HFFc6 (cell line): ENCODE measurements at places on chromosomes 12 and 14. TPM values are rescaled to one million over a fixed set of nuclear protein-coding genes. Genes with fewer than 3 reads are reported as not detected.

- no peak for DNase-seq
Observed at GRCh38 chr12:132477703-132478432, 12.1 kb upstream of the FBRSL1 start.

ARMH4 gene
- 3.1 and 6.2 TPM in 2 replicates for total RNA-seq

DNA sequence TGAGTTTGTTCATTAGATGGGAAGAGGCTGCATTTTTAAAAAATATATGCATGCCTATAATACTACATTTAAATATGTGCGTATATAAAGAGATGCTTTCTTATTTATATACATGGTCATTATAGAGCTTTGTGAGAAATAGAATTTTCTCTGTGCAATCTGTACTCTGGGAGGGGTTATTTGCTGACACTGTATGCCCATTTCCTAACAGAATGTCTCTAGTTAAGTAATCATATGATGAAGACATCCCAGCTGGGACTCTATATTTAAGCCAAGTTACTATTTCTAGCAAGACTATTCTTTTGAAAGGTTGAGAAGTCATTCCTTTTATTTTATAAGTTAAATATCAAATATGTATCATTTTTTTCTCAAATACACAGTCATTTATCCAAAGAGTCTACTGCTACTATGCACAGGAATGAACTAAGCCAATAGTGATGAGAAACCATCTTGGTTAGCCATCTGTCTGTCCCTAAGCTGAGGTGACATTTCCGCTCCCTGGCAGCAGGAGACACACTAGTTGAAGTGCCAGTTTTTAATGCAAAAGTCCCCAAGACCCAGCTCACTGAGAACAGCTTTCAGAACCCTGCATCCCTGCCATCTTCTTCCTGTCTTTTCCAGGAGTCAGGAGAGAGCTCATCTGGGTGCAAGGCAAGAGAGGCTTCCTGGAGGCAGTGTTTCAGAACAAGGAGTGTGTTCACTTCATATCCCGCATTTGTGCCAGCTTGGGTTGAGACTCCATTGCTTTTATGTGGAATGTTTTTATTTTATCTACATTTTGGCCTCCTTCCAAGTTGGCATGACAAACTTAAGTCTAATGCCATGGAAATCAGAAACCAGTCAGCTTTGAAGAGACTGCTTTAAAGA lies 69.5 kb downstream of the TMEM132C start:
- no peak for DNase-seq

- DNase-seq: no peak
Observed at GRCh38 chr12:106333756-106334155, 23.8 kb upstream of the POLR3B start.

IFI27 gene
- total RNA-seq: 0.28 TPM in 1 of 3 replicates, not detected in the others

DNA sequence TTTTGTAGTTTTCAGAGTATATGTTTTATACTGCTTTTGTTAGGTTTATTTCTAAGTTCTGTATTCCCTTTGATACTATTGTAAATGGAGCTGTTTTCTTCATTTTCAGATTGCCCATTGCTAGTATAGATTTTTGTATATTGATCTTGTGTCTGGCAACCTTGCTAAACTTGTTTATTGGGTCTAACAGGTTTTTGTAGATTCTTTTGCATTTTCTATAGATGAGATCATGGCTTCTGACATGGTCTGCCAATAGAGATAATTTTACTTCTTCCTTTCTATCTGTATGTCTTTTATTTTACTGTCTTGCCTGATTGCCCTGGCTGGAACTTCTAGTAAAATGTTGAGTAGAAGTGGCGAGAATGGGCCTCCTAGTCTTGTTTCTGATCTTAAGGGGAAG lies 40.3 kb downstream of the ANKRD9 start:
- no peak for DNase-seq

OAS2 gene
- 0.28 and 0.42 TPM in 2 replicates for total RNA-seq

ZNF664 gene
- total RNA-seq: 49.1 to 54.4 TPM (median 51.2 TPM) in 3 replicates

SLC8A3 gene
- not detected in 2 replicates for total RNA-seq

- no peak for DNase-seq
Observed at GRCh38 chr12:103913100-103913499, 17.1 kb upstream of the HSP90B1 start.

GPR162 gene
- 1.3 and 3.1 TPM in 2 replicates for total RNA-seq

DNA sequence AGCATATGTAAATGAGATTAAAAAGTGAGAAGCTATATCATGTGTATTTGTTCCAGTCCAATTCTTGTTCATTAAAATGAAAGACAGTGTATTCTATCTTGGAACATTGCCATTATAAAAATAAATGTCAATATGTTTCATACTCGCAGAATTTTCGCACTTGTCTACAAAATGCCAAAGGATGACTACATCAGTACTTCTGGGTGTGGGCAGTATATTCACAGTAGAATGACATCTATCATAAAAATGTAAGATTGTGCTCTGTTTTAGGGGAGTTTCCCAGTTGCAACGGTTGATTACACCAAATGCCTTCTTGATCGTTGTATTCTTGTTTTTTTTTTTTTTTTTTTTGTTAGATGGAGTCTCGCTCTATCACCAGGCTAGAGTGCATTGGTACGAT lies 292.3 kb upstream of the E2F7 start:
- DNase-seq: no peak

- no peak for DNase-seq
Observed at GRCh38 chr14:55739967-55740648, 160.1 kb downstream of the KTN1 start.

VTI1B gene
- 156 to 164 TPM (median 160 TPM) in 3 replicates for total RNA-seq

INHBC gene
- not detected in 3 replicates for total RNA-seq

GRCh38 chr12:9694241-9694640 lies 24.7 kb downstream of the CLEC2D start:
- no peak for DNase-seq

GRCh38 chr12:46354802-46355199 lies 17.8 kb downstream of the SLC38A2 start:
- no peak for DNase-seq

DNA sequence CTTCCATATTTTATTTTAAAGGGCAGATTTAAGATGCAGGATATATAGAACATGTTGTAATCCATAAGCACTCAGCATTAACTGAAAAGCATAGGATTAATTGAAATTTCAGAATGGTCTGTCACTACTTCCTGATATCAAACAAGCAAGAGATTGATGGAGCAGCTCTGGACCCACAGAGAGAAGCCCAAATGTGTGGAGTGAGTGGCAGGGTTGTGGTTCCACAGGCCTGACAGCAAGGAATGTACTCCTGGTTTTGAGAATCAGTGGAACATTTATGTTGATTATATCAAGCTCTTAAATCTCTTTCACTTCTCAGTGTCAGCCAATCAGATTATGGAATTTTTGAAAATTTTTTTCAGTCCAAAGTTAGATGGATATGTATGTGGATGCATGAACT lies 267.6 kb upstream of the PRICKLE1 start:
- DNase-seq: no peak
